Activated CD8-positive, alpha-beta memory T cell treated with anti-CD3 and anti-CD28 coated beads for 48 hours (primary cell): ENCODE measurements at places on chromosomes 4 and X.
A peak's percentile ranks its signal among the peaks of the same experiment; 100 is the strongest.

DNA sequence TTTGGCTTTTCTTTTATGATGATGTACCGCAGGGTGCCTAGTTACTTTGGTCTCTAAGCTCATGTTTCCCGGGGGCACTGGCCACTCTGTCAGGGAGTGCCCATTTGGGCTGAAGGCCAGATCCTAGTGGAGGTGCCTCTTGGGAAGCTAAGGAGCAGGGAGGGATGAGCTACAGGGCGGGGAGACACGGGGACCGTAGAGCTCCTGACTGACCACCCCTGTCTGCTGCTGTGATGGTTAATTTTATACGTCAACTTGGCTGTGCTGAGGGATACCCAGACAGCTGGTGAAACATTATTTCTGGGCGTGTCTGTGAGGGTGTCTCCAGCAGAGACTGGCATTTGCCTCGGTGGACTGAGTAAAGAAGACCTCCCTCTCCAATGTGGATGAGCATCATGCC, 24.9 kb upstream of the CLDN24 start:
- DNase-seq: no peak

DNA sequence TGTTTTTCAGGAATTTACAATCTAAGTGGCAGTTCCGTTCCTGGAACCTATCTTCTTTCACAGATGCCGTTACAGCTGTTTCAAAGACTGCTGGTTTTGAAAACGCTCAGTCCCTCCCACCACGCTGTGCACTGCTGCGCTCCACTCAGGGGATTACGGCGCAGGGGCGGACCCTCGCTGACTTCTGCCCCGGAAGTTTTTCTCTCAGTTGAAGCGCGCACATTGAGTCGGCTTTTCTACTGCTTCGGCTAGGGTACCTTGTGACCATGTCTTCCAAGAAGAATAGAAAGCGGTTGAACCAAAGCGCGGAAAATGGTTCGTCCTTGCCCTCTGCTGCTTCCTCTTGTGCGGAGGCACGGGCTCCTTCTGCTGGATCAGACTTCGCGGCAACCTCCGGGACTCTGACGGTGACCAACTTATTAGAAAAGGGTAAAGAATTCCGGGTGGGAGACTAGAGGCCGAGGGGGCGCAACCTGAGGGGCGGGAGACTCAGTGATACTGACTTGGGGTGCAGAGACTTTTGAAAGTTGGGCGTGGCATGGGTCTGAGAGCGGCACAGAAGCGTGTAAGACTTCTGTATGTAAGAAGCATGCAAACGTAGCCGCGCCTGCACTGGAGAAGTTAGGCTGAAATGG, 597 bp upstream of the NUDT6 start:
- DNase-seq: peak; percentile 35

DNA sequence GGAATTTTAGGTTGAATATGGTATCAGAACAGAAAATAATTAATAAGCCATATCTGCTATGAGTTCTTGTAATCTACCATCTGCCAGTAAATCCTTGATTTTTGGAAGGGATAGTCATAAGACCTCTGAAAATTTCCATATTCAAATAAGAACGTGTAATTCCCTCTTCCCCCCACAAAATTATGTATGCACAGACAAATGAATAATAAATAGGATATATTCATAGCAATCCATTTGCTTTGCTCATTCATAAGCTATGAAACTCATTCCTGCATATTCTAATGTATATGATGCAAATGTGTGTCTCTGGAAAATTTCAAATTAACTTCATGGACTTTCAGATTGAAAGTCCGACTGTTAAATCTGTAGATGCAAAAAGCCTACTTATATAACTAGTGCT, 833.1 kb upstream of the GRID2 start:
- DNase-seq: no peak

GRCh38 chrX:137549851-137550664, 15.9 kb upstream of the ZIC3 start:
- DNase-seq: no peak

GRCh38 chr4:75287738-75288517, 226.3 kb downstream of the RCHY1 start:
- no peak for DNase-seq

- no peak for DNase-seq
Measured at GRCh38 chr4:140281828-140282552, 91.5 kb upstream of the SCOC start.

DNA sequence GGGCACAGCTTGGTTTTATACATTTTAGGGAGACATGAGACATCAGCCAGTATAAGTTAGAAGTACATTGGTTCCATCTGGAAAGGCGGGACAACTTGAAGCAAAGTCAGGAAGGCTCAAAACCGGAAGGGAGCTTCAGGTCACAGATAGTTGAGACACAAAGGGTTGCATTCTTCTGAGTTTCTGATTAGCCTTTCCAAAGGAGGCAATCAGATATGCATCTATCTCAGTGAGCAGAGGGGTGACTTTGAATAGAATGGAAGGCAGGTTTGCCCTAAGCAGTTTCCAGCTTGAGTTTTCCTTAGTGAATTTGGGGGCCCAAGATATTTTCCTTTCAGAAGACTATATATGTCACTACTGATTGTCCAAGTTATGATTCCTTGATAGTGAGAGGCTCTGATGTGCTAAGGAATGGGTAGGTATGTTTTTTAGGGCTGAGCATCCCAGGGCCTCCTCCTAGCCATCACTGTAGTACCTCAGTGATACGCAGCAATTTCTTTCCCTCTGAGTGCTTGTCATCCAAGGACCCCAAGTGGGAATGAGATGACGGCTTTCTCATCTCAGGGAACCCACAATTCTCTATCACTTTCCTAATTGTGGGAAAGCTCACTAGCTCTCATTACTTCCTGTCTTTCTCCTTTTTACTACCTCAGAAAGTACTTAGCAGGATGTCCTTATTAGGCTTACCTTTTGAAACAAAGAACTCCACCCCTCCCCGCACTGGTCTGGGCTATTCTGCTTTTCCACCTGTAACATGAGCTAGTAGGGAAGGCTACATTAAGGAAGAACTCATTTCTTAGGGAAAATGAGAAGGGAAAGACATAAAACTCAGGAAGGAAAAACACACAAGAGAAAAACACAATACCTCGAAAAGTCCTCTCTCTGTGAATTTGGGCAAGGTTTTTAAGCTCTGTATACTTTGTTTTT, 632.7 kb downstream of the RAPGEF2 start:
- no peak for DNase-seq

DNA sequence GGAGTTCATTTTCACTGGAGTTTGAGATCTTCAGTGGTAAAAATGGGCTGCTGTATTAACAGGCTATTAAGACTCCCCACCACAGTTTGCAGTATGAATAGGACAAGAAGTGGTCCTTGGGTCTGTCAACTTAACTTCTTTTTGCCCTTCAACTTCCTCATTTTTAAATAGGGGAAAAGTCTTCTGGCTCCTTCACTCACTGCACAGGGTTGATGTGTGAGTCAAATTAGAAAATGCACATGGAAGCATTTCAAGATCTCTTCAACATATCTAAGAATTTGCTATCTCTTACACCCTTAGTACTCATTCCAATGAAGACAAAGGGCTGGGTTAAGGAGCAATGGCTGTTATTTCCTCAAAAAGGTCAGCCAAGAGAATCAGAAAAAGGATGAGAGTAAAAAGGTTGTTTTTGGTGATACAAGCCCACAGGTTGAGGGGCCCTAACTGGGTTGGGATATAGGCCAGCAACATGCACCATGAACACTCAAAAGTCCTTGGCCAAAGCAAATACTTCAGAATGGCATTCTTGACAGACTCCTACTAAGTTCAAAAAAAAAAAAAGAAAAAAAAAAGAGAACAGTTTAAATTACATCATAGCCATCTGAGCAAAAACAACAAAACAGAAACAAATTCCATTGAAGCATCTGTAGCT, 13.4 kb downstream of the PDE5A start:
- DNase-seq: no peak

DNA sequence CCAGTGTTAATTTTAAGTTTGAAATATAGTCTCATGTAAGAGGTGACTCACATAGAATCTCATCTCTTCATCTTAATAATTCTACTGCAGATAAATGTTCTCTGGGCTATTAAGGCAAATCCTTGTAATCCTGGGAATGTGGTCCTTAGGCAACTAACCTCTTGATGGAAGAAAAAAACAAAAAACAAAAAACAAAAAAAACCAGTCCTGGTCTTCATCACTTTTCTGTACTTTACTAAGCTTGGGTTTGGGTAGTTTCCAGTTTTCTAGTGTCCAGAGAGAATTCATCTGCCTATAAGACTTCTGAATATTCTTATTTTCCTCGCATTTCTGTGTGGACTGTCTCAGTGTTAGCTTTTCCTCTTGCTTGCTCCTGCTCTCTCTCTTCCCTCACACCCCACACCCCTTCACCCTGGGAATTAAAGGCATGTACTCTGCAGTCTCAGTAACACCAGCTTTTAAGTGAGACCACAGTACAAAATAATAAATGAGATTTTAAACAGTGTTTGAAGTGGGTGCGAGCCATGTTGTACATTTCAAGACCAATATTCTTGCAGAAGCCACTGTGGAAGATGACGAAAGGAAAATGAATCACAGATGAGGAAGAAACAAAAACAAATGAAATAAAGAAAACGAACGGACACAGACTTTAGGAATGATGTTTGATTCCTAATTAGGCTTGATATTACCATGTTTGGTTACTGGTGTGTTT, 51.7 kb downstream of the HAND2 start:
- DNase-seq: no peak

GRCh38 chrX:3346501-3347259, at the start of gene MXRA5:
MXRA5 (minus strand) TSS chrX:3346652; CDS start chrX:3343833, 2,819 bp downstream.
- no peak for DNase-seq

GRCh38 chr4:2364654-2365053, 53.8 kb downstream of the ZFYVE28 start:
- no peak for DNase-seq
